ENCODE measurements at places on chromosomes 11 and 22. TPM values are rescaled to one million over a fixed set of nuclear protein-coding genes. Genes with fewer than 3 reads are reported as not detected.

Gene CHRM1
- total RNA-seq, result not detected

Gene SERPING1
- total RNA-seq, result 1.1 TPM

Gene BRD1
- 40.7 TPM for total RNA-seq

Gene POLD4
- total RNA-seq, result 54.8 TPM

Gene APOC3
- total RNA-seq, result not detected

Gene OR10D3
- not detected for total RNA-seq

Gene SLC25A17
- total RNA-seq, result 21.1 TPM

Gene NARS2
- total RNA-seq, result 15.1 TPM

Gene OR5B21
- total RNA-seq, result not detected

Gene PRDM10
- 5.1 TPM for total RNA-seq

Gene NNMT
- total RNA-seq, result 638 TPM

Gene SLC6A5
- not detected for total RNA-seq

Gene MFNG
- 1.2 TPM for total RNA-seq

Gene CALCA
- total RNA-seq, result not detected

Gene RAB38
- total RNA-seq, result 80.9 TPM

Gene CARD10
- 22.7 TPM for total RNA-seq

Gene GPHA2
- total RNA-seq, result not detected

Gene GLYAT
- not detected for total RNA-seq

Gene MYOD1
- total RNA-seq, result not detected

Gene PARVG
- total RNA-seq, result not detected

Gene PKNOX2
- not detected for total RNA-seq

Gene OR8D1
- not detected for total RNA-seq

Gene MRGPRE
- total RNA-seq, result not detected

All from MCF 10A (cell line).